ENCODE measurements at places on chromosomes 13 and 19.

GRCh38 chr19:18507021-18507726, 14.7 kb downstream of the ELL start:
- DNase-seq: no peak

- no peak for DNase-seq
Measured at GRCh38 chr19:35034005-35034502, 3.8 kb downstream of the SCN1B start.

- DNase-seq: no peak
Measured at GRCh38 chr13:23500849-23501248, 67.3 kb upstream of the SACS start.

- peak; percentile 19 for DNase-seq
Measured at GRCh38 chr19:38433268-38433733, at the start of gene RYR1. RYR1 (plus strand) TSS chr19:38433691; CDS start chr19:38433830, 139 bp downstream.

DNA sequence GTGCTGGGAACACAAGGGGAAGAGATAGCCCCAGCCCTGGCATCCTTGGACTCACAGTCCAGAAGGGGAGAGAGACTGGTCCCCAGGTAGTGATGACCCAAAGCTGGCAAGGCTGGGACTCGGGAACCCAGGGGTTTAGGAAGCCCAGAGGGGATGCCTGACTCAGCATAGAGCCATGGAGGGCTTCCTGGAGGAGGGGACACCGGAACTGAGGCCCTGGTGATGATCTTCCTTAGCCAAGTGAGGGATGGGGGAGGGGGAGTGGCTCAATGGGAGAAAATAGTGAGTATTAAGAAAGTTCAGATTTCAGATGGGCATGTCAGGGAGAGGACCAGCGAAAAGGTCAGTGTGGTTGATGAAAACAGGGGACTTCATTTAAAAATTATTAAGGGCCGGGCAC, 26.8 kb downstream of the EXOC3L2 start:
- DNase-seq: no peak

DNA sequence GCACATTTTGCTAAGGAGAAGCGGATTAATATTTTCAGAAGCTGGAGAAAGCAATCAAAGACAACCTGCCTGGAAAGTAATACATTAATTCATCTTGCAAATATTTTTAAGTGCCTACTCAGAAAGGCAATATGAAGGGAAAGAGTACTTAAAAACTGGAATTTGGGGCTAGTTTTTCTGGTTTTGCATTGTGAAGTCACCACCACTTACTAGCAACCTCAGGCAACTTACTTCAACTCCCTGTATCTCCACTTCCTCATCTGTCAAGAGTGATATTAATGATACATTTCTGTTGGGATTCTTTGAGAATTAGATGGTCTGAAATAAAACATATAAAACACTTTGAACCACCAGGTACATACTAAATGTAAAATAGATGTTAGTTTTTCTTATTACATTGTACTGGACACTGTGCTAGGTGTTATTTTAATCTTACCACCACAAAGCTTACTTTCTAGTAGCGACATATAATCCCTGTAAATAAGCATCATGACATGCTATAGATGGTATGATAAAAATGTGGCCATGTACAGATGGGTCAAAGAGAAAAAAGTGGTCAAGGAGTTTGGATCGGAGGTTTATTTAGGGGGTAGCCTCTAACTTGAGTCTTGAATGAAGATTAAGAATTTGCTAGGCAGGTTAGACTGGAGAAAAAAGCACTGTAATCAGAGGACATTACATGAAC, 101.2 kb downstream of the SPRY2 start:
- DNase-seq: no peak

- no peak for DNase-seq
Measured at GRCh38 chr19:7358102-7358597, 9.4 kb downstream of the ARHGEF18 start.

- no peak for DNase-seq
Measured at GRCh38 chr19:30606114-30607050, 234.2 kb downstream of the ZNF536 start.

- no peak for DNase-seq
Measured at GRCh38 chr19:13356686-13357280, 149.5 kb downstream of the CACNA1A start.
